Naive thymus-derived CD8-positive, alpha-beta T cell (primary cell): ENCODE measurements at places on chromosomes 5 and 9.

DNA sequence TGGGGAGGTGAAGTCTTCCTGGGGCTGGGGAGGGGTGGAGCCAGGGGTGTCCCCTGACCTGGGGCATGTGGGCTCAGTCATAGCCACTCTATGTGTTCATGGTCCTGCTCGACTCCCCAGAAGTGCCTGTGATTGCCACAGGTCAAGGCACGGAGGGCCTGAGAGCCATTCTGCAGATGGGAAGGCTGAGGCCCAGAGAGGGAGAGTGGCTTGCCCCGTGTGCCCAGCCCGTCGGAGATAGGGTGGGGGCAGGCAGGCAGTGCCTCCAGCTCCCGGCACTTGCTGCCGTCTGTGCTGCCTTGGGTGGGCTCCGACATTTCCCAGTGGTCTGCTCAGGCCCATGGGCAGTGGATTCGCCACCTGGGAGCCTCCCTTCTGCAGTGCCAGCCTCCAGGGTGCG, 74.0 kb downstream of the RXRA start:
- DNase-seq, result no peak
- H3K27ac ChIP-seq, result no peak overlapping the region
- H3K4me1 ChIP-seq, result peaks cover 47% of the 10 kb centered on the region
- H3K27me3 ChIP-seq, result no peaks in the 10 kb centered on the region
- no peak overlapping the region for H3K4me3 ChIP-seq

GRCh38 chr5:167065794-167066193, 1225.7 kb upstream of the WWC1 start:
- H3K27ac ChIP-seq, result no peak overlapping the region
- no peak for DNase-seq

DNA sequence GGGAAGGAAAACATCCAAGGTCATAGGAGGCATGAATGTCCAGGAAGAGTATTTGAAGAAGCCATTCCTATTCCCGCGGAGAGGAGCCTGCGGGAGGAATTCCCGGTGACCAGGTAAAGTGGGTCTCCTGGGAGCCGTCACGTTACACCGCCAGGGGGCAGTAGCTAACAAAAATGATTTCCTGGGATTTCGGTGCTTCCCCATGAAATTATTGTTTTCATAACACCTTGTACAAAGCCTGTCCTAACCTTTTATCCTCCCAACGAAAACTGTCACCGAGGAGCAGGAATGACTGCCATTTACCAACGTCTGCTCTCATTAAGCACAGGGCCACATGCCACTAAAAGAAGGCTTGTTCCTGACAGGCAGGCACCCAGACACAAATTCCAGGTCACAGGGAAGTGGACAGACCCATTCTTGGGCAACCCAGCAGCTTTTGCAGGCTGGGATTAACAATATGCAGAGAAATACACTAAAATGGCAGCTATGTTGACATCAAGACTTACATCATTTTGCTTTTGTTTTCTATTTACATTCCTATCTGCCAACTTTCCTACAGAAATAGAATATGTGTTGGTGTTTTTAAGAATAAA, 41.2 kb upstream of the CTSL start:
- no peaks in the 10 kb centered on the region for H3K27me3 ChIP-seq
- H3K4me1 ChIP-seq, result peaks cover 9% of the 10 kb centered on the region
- no peaks in the 10 kb centered on the region for H3K36me3 ChIP-seq
- no peak overlapping the region for H3K4me3 ChIP-seq
- H3K27ac ChIP-seq, result no peak overlapping the region

DNA sequence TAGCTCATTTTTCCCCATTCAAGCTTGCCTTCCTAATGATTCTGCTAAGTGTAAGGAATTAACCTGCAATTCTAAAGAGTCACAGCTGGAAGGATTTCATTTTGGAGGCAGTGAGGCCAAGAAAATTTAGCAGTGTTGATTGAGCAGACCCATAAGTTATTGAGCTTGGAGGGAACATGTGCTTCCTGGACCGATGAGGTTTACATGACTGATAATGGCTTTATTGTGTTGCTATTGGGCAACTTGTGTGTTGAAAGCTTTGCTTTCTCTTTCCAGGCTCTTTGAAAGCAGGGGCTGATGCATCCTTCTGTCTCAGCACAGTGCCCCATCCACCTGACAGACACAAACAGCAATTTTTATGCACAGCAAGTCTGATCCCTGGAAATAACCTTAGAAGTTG, 398.9 kb upstream of the PCSK5 start:
- H3K27ac ChIP-seq, result no peak overlapping the region
- no peak for DNase-seq
- H3K4me3 ChIP-seq, result no peak overlapping the region

DNA sequence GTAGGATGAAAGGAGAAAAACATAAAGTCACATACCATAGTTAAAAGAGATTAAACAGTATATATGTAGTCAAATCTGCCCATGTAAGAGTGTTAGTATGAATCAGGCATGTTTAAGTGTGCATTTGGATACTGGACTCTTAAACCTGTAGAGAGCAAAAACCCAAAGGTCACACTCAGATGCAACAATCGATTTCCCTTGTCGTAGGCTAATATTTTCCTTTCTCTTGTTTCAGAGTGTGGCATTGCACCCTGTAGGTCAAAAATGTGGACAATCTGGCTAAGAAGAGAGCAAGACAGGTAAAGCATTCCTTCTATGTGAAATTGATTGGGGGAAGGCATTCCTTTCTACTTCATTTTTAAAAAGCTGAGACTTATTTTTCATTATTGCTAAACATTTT, 8.9 kb downstream of the JAKMIP2 start:
- H3K36me3 ChIP-seq, result no peaks in the 10 kb centered on the region
- DNase-seq, result no peak
- no peak overlapping the region for H3K27ac ChIP-seq
- H3K4me1 ChIP-seq, result no peaks in the 10 kb centered on the region

- H3K27ac ChIP-seq, result no peak overlapping the region
- no peaks in the 10 kb centered on the region for H3K36me3 ChIP-seq
- DNase-seq, result no peak
- no peaks in the 10 kb centered on the region for H3K4me1 ChIP-seq
- H3K27me3 ChIP-seq, result peaks cover 32% of the 10 kb centered on the region
Measured at GRCh38 chr9:86975036-86975435, 27.7 kb upstream of the GAS1 start.

GRCh38 chr9:97954550-97954989, 16.6 kb upstream of the HEMGN start:
- no peak overlapping the region for H3K4me3 ChIP-seq
- H3K36me3 ChIP-seq, result no peaks in the 10 kb centered on the region
- no peak overlapping the region for H3K27ac ChIP-seq
- peaks cover 1% of the 10 kb centered on the region for H3K27me3 ChIP-seq
- DNase-seq, result peak; percentile 57
- no peaks in the 10 kb centered on the region for H3K4me1 ChIP-seq

DNA sequence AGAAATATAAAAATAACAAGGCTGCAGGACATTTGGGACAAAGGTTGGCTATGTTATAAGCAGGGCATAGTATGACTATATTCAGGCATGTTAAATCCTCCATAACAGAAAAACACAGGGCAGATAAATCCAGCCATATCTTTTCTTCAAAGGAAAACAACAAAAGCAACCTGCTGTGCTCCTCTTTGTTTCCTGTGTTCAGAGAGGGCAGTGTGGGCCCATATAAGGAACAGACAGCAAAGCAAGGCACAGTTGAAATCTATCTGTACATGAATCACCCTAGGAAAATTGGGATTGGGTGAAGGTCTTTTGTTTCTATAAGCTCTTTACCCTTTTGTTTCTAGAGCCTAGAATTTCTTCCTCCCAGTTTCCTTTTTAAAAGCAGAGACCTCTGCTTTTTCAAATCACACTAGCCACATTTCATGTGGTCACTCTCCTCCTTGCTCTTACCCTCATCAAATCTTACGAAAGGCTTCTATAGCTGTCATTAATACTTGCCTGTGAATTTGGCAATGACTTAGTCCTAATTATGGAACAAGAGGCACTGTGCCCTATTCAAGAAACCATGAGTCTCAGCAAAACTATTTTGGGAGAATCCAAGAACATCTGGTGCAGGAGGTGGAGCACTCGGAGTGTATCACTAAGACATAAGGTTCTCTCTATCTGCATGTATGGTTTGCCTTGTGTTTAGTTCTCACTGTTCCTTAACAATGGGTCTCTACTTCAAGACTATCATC, 1.8 kb downstream of the GZMA start:
- H3K27ac ChIP-seq, result no peak overlapping the region
- H3K36me3 ChIP-seq, result peaks cover 7% of the 10 kb centered on the region
- DNase-seq, result no peak
- no peaks in the 10 kb centered on the region for H3K27me3 ChIP-seq
- peaks cover 63% of the 10 kb centered on the region for H3K4me1 ChIP-seq

GRCh38 chr9:78821126-78821822, 524.3 kb downstream of the PSAT1 start:
- H3K36me3 ChIP-seq, result no peaks in the 10 kb centered on the region
- H3K27me3 ChIP-seq, result no peaks in the 10 kb centered on the region
- peak overlapping the region; percentile 78 for H3K4me3 ChIP-seq
- H3K4me1 ChIP-seq, result peaks cover 2% of the 10 kb centered on the region

GRCh38 chr9:70035691-70036090, 8.0 kb upstream of the MAMDC2 start:
- DNase-seq, result no peak
- peaks cover 8% of the 10 kb centered on the region for H3K27me3 ChIP-seq
- no peak overlapping the region for H3K4me3 ChIP-seq
- H3K4me1 ChIP-seq, result no peaks in the 10 kb centered on the region
- no peak overlapping the region for H3K27ac ChIP-seq

DNA sequence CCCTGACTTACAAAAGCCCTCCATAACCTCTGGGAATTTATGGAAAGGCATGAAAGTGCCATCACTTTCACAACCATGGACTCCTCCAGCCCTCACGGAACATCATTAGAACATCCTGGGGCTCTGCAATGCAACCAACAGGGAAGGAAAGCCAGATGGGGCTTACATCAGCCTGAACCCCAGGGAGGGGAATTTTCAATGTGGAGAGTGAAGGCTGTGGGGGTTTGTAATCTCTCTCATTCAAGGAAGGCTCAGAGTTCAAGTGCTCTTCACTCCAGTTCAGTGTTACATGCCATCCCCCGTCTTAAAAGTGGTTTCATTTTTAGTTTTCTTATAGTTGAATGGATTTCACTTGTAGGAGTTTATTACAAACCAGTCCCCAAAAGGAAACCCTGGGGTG, 5.7 kb downstream of the SPRY4 start:
- no peaks in the 10 kb centered on the region for H3K36me3 ChIP-seq
- peaks cover 45% of the 10 kb centered on the region for H3K27me3 ChIP-seq
- no peak overlapping the region for H3K27ac ChIP-seq
- peaks cover 12% of the 10 kb centered on the region for H3K4me1 ChIP-seq
- H3K4me3 ChIP-seq, result no peak overlapping the region
